ENCODE measurements at places on chromosomes 4 and X.

DNA sequence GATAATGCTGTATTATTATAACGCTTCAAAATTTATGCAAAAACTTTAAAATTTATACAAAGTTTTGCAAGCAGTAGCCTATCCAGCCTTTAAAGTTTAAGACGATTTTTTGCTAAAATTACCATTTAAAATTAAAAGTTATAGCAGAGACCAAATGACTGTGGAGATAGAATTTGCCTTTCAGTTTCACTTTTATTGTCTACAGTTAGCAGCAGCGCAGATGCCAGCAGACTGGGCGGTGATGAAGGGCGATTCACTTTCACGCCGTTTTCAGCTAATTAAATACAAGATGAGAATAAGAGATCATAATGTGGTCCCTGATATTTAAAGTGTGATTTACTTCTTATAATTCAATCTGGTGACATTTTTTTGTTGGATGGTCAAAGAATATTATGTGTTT lies 1381.5 kb upstream of the ADGRL3 start:
- DNase-seq = no peak

- DNase-seq = no peak
These were observed 355.3 kb upstream of the IGFBP7 start for GRCh38 chr4:57465321-57466056.

GRCh38 chr4:98891478-98892337 lies 37.2 kb downstream of the EIF4E start:
- DNase-seq = no peak

DNA sequence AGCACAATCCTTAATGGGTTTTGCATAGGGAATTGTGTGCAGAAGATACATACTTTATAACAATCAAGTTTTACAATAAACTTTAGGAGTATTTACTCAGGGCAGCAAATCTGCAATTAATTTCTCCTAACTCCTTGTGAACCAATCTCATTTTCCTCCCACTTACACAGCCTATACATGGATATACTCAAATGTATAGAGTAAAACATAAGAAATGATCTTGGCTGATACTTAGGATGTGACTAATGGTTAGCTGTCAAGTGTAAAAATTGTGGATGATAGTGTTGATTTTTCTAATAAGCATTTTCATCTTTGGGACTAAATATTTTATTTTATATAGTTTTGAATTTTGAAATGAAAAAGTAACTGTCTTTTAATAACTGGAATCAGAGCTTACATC lies 759.6 kb downstream of the GRID2 start:
- no peak for DNase-seq

- no peak for DNase-seq
These were observed 59.4 kb upstream of the ARSJ start for GRCh38 chr4:114038762-114039387.

DNA sequence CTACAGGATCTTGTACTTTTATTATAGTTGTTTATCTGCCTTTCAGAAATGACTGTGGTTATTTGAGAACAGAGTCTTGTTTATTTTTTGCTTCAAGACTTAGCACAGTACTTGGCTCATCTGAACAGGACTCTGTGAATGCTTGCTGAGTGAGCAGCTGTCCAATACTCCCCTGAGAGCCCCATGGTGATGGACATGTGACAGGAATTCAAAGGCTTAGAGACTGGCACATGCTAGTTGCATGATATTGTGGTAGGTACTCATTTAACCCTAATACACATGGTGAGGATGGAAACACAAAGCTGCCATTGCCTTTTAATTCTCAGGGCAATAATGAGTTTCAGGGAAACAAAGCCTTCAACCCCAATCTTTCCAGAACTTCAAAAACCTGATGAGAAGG lies 97.3 kb downstream of the GEMIN8 start:
- no peak for DNase-seq

DNA sequence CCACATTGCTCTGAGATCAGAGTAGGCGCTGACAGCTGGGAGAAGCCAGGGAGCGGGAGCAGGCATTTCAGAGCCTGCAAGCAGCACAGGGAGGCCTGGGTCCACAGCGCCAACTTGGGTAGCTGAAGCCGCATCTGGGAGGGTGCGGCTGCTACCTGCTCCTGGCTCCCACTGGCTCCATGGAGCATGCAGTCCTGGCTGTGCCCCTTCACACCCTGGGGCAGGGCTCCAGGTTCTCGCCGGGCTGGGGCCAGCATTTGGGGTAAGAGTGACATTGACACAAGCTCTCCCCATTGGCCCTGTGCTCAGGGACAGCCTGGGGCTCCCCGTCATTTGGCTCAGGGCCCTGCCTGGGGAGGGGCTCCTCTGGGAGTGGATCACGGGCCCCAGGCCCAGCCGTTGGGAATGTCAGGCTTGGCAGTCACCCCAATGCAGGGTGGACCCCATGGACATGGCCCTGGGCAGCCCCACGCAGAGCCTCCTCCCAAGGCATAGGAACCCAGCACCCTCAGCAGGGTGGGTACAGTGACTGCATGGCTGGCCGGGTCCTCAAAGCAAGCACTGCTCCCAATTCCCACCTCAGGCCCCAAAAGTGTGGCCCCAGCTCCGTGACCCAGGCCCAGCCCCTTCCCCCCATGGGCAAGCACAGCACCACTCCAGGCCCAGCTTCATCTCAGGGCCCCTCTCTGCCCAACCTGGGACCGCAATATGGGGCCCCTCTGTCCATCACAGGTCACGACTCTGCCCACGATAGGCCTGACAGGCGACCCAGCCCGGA lies 82.4 kb downstream of the PRDM5 start:
- DNase-seq = no peak

GRCh38 chr4:123406872-123407271 lies 10.3 kb downstream of the SPRY1 start:
- DNase-seq = no peak

GRCh38 chr4:89752932-89753598 lies 83.9 kb downstream of the SNCA start:
- peak; percentile 79 for DNase-seq

DNA sequence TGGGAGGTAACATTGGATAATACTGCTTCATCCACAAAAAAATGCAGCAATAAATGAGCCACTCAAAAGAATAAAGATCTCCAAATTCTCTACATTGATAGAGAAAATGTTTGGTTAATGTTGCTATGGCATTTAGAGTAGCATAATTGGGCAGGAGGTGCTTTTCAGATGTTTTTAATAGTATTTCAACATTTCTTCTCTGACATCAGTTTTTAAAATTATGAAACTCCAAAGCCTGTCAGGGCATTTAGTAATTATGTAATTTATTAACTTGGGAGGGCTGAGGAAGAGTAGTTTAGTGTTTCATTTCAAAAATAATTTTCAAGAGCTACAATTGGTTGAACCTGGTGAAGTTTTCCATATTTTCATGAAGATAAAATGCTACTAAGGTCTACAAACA lies 211.3 kb upstream of the INTU start:
- DNase-seq = no peak

DNA sequence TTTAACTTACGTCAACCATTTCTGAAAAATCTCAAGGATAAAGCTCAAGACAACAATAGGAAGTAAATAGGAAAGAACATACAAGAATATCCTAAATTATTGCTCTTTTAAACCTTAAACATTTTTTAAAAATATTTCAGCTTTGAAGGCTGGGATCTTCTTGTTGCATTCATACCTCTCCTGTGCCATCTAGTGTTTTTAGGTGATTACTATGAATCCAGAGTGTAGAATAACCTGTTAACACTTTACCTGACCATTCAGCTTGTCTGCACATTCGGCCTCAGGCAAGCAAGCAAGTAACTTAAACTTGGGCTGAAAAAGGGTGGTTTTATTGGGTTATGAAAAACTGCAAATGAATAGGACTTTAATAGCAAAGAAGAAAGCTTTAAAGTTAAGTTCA lies 507.8 kb upstream of the INTU start:
- no peak for DNase-seq

DNA sequence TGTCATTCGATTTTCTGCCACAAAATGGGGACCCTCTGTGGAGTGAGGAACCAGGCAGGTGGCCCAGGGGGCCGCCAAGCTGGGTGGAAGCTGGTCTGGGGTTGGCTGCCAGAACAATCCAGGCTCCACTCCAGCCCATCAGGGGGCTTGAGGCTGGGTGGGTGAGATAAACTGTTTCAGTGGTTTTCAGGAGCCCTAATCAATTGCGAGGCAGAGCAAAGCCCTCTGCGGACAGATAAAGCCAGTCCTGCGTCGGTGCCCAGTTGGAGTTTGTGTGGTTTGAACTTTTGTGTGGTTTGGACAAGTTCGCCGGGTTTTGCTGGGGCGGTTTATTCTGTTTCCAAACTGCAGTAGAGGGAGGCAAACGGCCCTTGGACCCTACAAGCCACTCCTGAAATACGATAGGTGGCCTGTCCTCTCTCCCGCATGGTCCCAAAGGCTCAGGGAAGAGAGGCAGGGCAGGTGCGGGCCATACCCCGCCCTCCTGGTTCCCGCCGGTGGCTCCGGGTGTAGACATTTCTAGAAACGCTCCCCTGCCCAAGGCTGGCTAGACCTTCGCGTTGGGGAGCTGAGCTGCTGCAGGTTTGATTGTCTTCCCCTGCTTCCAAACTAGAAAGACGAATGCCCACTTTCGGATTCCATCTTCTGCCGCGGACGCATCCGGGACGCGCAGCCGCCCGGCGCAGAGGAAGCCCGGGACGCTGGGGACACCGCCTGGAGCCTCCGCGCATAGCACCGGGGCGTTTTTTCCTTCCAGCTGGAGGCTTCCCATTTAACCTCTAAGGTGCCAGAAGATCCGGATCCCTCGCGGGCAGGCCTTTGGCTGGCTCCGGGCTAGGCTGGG lies 169.0 kb upstream of the BCOR start:
- peak; percentile 58 for DNase-seq

- peak; percentile 62 for DNase-seq
These were observed 36.8 kb upstream of the BANK1 start for GRCh38 chr4:101753721-101754120.

DNA sequence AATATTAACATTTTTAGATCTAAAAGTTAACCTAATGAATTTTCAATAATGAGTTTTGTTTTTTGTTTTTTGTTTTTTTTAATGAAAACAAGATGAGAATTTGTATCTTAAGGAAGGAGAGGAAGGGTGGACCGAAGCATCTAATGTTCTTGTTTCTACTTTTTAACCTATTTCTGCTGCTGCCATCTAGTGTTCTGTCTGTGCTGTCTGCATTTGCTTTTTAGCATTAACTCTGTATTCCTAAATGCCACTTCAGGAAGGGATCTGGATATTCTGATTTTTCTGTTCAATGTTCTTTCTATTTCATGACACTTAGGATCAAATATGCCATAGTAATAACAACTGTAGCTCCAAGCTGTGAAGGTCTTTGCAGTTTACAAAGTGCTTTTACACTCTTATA lies 161.7 kb downstream of the BRWD3 start:
- peak; percentile 1 for DNase-seq

GRCh38 chr4:109846395-109847098 lies 1.4 kb upstream of the LRIT3 start:
- no peak for DNase-seq

DNA sequence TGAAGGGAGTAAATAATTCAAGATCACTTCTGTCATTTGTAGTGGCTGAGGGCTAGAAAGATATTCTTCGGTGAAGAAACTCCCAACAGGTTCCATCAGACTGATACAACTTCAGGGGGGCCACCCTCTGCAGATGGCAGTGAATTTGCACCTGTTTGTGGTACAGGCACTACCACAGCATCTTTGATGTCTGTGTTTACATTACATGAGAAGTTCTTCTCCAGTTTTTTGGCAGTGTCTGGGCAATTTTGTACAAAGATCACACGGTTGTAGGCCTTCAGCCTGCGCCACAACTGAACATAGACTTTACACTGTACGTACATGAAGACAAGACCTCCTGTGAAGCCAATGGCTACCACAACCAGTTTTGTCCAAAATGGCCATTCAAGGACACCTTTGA lies 34.2 kb downstream of the TMA16 start:
- no peak for DNase-seq

- no peak for DNase-seq
These were observed 6.5 kb upstream of the SLITRK4 start for GRCh38 chrX:143642426-143642825.

DNA sequence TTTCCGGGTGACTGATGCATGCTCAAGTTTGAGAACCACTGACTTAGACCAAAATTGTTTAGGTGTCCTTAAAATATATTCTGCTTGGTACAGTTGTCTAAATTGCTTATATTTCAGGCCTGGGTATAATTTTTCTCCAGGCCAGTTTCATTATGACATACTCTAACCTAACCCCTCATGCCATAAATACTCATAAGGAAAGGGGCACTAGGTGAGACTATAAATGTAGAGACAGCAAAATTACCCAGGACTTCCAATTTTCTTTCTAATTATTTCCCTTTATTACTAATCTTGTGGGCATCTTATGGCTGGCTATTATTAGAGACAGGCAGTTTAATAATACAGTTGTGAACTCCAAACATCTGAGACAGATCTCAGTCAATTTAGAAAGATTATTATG lies 150.2 kb downstream of the RRAGB start:
- no peak for DNase-seq

GRCh38 chr4:18869166-18869565 lies 847.6 kb upstream of the LCORL start:
- no peak for DNase-seq

- no peak for DNase-seq
These were observed 108.8 kb upstream of the BMP2K start for GRCh38 chr4:78667325-78667724.

DNA sequence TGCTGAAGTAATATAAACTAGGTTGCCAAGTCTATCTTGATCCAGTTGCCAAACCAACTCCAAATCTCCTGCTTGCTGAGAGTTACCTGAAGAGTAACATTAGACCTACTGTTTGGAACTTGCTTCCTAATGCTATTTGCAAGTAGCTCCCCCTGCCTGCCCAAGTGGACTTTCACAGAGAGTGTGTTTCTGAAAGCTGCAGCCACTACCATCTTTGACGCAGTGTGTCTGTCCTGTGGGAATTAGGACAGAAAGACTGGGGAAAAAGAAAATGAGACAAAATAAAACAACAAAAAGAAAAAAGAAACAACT lies 195.0 kb upstream of the HS3ST1 start:
- DNase-seq = no peak

DNA sequence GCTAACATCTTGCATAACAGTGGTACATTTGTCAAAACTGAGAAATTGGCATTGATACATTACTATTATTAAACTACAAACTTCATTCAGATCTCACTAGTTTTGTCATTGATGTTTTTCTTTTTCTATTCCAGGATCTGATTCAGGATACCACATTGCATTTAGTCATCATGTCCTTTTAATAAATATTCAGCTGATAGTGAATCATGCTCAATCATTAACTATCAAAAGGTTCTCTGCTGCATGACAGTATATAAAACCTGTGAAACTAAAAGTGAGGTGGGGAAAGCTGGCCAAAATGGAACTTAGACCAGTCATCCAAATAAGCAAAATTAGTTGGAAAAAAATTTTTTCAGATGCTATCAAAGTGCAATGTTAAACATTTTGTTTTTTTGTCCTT lies 28.1 kb upstream of the HS6ST2 start:
- no peak for DNase-seq

- DNase-seq = no peak
These were observed 739.4 kb upstream of the TENM3 start for GRCh38 chr4:181503687-181504390.

- DNase-seq = no peak
These were observed 555 bp upstream of the SPP1 start for GRCh38 chr4:87974856-87975462.

GRCh38 chrX:72367516-72367915 lies 61.8 kb upstream of the CITED1 start:
- no peak for DNase-seq
